ENCODE measurements at places on chromosomes 1 and 21.

GRCh38 chr1:166950156-166950555 lies 25.2 kb downstream of the ILDR2 start:
- no peak for DNase-seq

- no peak for DNase-seq
These were observed 55.4 kb upstream of the RAP1GAP start for GRCh38 chr1:21724570-21724969.

DNA sequence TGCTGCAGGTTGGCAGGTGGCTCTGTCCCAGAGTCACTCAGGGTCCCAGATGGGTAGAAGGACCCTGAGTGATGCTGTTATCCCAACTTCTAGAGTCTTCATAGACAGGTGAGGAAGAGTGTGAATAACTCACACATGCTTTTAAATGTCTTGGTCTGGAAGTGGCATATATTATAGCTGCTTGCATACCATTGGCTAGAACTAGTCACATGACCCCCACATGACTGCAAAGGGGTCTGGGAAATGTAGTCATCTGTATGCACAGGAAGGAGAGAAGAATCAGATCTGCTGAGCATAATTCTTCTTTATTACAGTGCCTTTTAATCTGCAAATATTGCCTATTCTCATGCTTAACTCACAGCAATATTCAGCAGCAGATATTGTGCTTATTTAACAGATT lies 28.2 kb upstream of the KLHDC7A start:
- DNase-seq: no peak

GRCh38 chr1:228958121-228958520 lies 222.8 kb downstream of the RHOU start:
- no peak for DNase-seq

DNA sequence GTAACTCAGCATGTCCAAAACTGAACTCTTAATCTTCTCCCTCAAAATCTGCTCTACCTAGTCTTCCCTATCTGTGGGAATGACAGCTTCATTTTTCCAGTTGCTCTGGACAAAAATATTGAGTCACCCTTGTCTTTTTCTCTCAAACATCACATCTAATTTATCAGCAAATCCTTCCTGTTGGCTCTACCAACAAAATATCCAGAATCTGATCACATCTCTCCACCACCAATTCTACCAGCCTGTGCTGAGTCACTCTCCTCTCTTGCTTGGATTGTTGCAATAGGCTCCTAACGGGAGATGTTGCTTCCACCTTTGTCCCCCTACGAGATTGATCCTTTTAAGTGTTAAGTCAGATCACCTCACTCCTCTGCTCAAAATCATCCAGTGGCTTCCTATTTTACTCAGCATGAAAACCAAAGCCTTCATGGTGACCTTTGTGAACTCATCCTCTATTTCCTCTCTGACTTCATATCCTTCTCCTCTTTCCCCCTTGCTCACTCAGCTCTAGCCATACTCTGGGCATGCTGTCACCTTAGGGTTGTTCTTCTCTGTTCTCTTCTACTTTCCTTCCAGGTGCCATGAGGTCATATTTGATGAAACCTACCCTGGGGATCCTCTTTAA lies 21.5 kb upstream of the SMYD2 start:
- DNase-seq: no peak

Measured in BJ (cell line).